ENCODE measurements at places on chromosomes 1 and 21. TPM values are rescaled to one million over a fixed set of nuclear protein-coding genes. Genes with fewer than 3 reads are reported as not detected.

Gene PSMG1
- 78.1 TPM for total RNA-seq

GRCh38 chr21:42534421-42535378 lies 21.0 kb downstream of the SLC37A1 start:
- DNase-seq, result no peak

Gene SYT14
- 0.03 TPM for total RNA-seq

Gene LIX1L
- total RNA-seq, result 4.7 TPM

- no peak for DNase-seq
These were observed 34.6 kb upstream of the DNAH14 start for GRCh38 chr1:224894915-224895314.

- DNase-seq, result peak; percentile 20
These were observed 47.3 kb downstream of the UBIAD1 start for GRCh38 chr1:11320153-11320936.

Gene PGLYRP3
- not detected for total RNA-seq

GRCh38 chr1:182192966-182193365 lies 131.5 kb upstream of the ZNF648 start:
- no peak for DNase-seq

Gene PTPN14
- total RNA-seq, result 11.8 TPM

Gene HES3
- total RNA-seq, result not detected

GRCh38 chr21:42373196-42373907 lies 7.0 kb upstream of the TFF1 start:
- no peak for DNase-seq

DNA sequence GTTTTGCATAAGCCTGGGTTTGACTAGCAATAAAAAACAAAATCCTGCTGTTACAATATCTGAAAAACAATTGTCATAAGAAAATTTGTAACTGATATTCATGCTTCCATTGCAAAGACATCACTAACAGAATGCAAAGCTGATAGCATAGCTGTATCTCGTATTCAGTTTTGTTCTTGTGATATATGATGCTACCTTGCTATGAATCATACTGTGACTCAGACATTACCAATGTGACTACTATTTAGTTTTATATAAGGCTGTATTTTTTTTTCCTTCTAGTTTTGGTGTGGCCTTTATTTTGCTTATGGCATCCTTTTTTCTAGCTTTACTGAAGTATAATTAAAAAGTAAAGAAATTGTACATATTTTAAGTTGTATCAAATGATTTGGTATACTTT lies 1381.8 kb downstream of the MRPL39 start:
- DNase-seq, result no peak

GRCh38 chr1:230277201-230278025 lies 148.7 kb downstream of the PGBD5 start:
- no peak for DNase-seq

GRCh38 chr1:165045902-165046301 lies 310.6 kb downstream of the LMX1A start:
- no peak for DNase-seq

Gene GPATCH2
- 12.2 TPM for total RNA-seq

Gene KIF17
- total RNA-seq, result 0.27 TPM

Gene ELF3
- 749 TPM for total RNA-seq

DNA sequence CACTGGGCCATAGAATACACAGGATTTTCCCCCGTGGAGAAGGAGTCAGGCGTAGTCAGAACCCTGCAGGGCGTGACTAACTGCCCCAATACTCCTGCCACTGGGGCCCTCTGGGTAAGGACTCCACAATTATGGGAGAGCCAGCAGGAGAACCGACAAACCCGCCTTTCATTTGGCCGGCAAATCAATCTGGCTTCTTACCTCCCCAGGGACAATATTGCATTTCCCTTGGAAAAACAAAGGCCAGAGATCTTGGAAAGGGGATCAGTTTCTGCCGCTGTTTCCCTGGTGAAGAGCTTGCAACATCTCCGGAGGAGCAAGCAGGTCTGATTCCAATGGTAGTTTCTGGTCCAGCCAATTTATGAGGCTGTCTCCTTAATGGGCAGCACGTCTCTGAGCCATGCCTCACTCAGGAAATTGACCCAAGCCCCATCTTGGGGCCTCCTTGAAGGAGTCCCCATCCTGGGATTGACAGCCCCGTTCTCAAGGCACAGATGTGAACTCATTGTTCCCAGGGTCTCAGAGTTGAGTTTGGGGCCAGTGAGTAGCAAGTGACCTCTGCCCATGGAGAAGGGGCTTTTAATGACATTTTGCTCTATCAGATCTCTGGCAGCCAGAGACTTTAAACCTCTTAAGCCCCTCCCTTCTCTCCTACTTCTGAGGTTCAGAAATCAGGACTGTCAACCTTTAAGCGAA lies 4.3 kb downstream of the TRABD2B start:
- no peak for DNase-seq

DNA sequence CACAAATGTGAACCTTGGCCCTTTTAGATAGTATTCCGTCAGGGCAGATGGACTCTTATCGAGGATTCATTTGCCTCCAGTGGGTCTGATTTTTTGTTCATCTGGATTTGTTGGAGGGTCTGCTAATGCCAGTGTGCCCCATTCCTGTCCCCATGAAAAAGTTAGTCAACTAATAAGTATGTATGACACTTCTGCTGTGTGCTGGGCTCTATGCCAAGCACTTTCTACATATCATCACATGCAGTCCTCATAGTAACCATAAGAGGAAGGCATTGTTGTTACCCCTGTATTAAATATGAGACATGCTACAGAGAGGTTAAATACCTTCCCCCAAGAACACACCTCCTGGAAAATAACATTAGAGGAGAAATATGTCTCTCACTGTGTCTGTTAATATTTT lies 46.6 kb upstream of the MAB21L3 start:
- no peak for DNase-seq

Gene UAP1
- 144 TPM for total RNA-seq

DNA sequence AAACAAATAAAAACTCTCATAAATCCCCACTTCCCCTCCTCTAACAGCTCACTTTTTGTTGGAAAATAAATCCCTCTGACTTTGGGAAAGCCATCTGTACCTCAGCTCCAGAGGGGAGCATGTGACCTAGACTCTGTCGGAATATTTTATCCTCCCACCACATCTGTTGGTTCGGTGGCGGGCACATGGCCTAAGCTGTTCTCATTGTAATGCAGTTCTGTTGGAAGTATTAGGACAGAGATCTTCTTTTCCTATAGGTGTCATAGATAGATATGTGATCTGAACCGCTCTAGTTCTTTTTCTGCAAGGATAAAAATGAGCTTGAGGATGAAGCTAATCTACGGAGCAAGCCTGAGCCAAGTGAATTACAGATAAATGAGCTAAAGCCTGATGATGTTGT lies 50.5 kb upstream of the EPS8L3 start:
- DNase-seq, result no peak

GRCh38 chr1:245086389-245086969 lies 68.3 kb upstream of the KIF26B start:
- no peak for DNase-seq

GRCh38 chr1:201968202-201968925 lies 13.1 kb downstream of the TIMM17A start:
- DNase-seq, result no peak

GRCh38 chr21:45821315-45821962 lies 160.1 kb upstream of the COL6A1 start:
- no peak for DNase-seq

GRCh38 chr1:56570924-56571372 lies 8.4 kb downstream of the PLPP3 start:
- no peak for DNase-seq

Gene MTARC2
- total RNA-seq, result 28.1 TPM

GRCh38 chr1:39871796-39872195 lies 11.5 kb downstream of the TRIT1 start:
- no peak for DNase-seq

DNA sequence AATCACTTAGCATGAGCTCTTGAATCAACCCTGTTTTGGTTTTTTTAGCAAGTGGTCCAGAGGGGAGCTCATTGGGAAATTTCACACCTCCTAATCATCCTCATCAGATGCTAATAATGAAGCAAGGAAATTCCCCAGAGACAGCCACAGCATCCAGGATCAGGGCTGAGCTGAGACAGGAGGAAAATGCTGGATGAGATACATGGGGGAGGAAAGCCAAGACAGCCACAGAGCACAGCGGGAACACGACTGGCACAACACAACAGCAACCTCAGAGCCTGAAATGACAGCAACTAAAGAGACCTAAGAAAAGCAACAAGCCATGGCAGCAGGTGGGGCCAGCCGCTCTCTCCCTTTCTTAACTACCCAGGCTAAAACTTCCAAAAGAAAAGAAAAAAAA lies 70.4 kb downstream of the UBR4 start:
- DNase-seq, result no peak

DNA sequence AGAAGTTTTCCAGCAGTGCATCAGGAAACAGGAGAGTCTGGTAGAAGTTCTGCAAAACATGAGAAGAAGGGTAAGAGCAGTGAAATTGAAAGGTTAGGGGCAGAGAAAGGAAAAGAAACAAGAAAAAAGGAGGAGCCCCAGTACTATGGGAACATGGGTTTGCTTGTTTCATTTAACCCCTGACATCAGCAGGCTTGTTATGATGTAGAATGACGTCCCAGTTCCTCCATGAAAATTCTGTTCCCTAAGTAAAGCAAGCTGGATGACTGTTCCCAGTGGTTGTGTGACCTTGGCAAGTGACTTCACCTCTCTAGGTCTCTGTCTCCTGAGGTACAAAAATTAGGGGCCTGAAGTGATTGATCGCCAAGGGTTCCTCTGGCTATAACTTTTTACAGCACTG lies 268.7 kb upstream of the SGIP1 start:
- DNase-seq, result no peak

Gene AGBL4
- total RNA-seq, result 0.30 TPM
